ENCODE measurements at places on chromosomes 2 and 18. TPM values are rescaled to one million over a fixed set of nuclear protein-coding genes. Genes with fewer than 3 reads are reported as not detected.

DNA sequence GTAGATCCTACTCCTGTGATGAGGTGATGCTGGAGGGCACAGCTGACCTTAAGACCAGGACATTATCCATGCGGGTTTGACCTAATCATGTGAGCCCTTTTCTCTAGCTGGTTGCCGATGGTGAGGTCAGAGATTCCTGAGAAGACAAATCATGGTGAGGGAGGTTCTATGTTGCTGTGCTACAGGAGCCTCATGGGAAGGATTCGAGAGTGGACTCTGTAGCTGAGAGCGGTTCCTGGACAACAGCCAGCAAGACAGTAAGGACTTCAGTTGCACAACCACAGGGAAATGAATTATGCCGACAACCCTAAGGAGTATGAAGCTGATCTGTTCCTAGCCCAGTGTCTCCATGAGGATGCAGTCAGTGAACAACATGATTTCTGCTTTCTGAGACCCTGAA, 80.4 kb downstream of the EPB41L3 start:
- no peaks in the 10 kb centered on the region for H3K36me3 ChIP-seq
- DNase-seq = no peak
- H3K4me1 ChIP-seq = no peaks in the 10 kb centered on the region
- H3K27me3 ChIP-seq = peaks cover 9% of the 10 kb centered on the region
- H3K4me3 ChIP-seq = no peak overlapping the region

DNA sequence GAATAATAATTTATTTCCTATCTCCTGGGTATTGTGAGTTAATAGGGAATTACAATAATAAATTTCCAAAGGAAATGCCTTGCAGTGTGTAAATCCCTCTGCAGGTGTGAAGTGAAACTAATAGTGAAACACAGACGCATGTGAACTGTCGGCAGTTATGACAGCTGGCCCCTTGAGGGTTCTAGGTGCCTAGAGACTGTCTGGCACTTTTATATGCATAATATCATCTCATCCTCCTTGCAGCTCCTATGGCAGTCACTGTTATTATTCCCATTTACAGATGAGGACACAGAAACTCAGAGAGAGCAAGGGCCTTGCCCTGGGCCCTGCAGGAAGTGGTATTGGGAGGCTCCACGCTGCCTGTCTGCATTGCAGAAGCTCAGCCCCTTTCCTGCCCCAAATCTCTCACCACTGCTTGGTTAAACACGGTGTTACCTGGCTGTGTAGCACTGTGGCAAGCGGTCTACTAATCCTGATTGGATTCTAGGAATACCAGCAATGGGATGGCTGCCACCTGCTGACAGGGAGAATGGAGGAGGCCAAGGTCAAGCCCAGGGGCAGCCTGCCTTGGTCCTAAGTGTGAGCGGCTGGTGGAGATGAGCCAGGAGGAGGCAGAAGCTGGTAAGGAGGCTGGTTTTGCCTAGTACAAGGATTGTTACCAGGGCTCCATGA, 32.8 kb upstream of the ACKR3 start:
- H3K27me3 ChIP-seq = no peaks in the 10 kb centered on the region
- peaks cover 71% of the 10 kb centered on the region for H3K4me1 ChIP-seq
- peak; percentile 66 for DNase-seq

GRCh38 chr2:170420961-170421687, 243.2 kb downstream of the MYO3B start:
- no peak for DNase-seq
- H3K4me3 ChIP-seq = no peak overlapping the region
- H3K27me3 ChIP-seq = peaks cover 9% of the 10 kb centered on the region
- H3K4me1 ChIP-seq = peaks cover 10% of the 10 kb centered on the region
- no peaks in the 10 kb centered on the region for H3K36me3 ChIP-seq

DNA sequence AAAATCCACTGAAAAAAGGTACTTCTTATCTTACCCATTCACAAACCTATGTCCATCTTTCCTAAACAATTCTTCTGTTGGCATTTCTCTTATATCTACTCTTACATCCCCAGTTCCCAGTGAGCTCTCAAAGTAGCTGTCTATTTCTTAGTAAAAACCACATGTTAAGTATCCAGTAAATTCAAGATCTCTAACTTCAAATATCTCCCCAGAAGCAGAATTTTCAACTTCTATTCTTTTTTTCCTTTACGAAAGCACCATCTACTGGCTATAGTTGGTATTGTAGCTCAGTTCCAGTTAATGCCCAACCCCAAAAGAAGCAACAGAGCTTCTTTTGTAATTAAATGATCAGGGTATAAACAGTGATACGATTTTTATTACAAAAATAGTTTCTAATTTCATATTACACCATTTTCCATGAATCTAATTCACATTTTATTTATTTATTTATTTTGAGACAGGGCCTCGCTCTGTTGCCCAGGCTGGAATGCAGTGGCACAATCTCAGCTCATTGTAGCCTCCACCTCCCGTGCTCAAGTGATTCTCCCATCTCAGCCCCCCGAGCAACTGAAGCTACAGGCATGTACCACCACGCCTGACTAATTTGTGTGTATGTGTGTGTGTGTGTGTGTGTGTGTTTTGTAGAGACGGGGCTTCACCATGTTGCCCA, 28.5 kb downstream of the HRH4 start:
- H3K4me1 ChIP-seq = peaks cover 26% of the 10 kb centered on the region
- H3K27me3 ChIP-seq = peaks cover 22% of the 10 kb centered on the region
- H3K4me3 ChIP-seq = no peak overlapping the region
- peak; percentile 34 for DNase-seq

DNA sequence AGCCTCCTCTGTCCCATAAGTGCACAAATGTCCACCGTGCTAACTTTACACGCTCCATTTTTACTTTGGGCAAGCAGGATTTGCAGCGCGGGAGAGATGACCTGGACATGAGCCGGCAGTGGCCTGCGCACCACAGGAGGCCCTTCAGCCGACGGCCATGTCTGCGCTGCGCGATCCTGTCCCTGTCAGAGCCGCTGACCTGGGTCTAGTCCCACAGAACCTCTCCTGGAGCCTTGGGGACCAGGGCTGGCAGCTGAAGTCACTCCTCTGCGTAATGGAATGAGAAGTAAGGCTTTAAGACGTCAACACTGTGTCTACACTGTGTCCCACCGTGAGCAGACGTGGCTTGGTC, 29.6 kb downstream of the ADI1 start:
- no peaks in the 10 kb centered on the region for H3K27me3 ChIP-seq
- H3K36me3 ChIP-seq = peaks cover 5% of the 10 kb centered on the region
- no peak for DNase-seq
- H3K4me1 ChIP-seq = peaks cover 21% of the 10 kb centered on the region
- H3K4me3 ChIP-seq = no peak overlapping the region

GRCh38 chr2:226387499-226387942, 412.1 kb downstream of the IRS1 start:
- H3K27me3 ChIP-seq = no peaks in the 10 kb centered on the region
- H3K4me1 ChIP-seq = no peaks in the 10 kb centered on the region

- H3K27ac ChIP-seq = no peak overlapping the region
- H3K36me3 ChIP-seq = no peaks in the 10 kb centered on the region
- no peak for DNase-seq
- H3K4me1 ChIP-seq = no peaks in the 10 kb centered on the region
These were observed 110.0 kb upstream of the MAP3K20 start for GRCh38 chr2:172965433-172966212.

DNA sequence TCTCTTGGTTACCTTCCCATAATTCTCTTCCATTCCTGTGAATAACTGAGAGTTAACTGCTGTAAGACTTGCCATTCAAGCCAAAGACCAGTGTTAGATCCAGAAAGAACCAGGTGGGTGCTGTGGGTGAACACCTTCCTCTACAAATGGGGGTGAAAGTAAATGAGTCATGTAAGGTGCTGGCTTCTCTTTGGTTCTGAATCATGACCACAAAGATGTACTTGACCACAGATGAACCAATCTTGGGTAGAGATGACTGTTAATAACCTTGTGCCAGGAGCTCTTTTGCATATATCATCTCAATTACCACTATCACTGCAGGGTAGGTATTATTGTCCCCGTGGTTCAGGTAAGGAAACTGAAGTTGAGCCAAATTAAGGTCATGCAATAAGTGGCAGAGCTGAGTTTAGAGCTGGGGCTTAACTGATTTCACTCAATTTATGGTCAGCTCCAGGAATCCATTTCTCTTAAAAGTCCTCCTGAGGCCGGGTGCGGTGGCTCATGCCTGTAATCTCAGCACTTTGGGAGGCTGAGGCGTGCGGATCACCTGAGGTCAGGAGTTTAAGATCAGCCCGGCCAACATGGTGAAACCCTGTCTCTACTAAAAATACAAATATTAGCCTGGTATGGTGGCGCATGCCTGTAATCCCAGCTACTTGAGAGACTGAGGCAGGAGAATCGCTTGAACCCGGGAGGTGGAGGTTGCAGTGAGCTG, 244.9 kb upstream of the CXCR4 start:
- H3K27ac ChIP-seq = no peak overlapping the region
- peaks cover 3% of the 10 kb centered on the region for H3K27me3 ChIP-seq
- peaks cover 2% of the 10 kb centered on the region for H3K4me1 ChIP-seq

The CXCR1 gene
- 64.7 TPM for polyA plus RNA-seq
